GM12892 (cell line): ENCODE measurements at places on chromosomes 6 and 20.

GRCh38 chr6:79869184-79869583 lies 78.2 kb downstream of the ELOVL4 start:
- no peak for DNase-seq

GRCh38 chr6:169163411-169163901 lies 90.2 kb downstream of the THBS2 start:
- DNase-seq = no peak

DNA sequence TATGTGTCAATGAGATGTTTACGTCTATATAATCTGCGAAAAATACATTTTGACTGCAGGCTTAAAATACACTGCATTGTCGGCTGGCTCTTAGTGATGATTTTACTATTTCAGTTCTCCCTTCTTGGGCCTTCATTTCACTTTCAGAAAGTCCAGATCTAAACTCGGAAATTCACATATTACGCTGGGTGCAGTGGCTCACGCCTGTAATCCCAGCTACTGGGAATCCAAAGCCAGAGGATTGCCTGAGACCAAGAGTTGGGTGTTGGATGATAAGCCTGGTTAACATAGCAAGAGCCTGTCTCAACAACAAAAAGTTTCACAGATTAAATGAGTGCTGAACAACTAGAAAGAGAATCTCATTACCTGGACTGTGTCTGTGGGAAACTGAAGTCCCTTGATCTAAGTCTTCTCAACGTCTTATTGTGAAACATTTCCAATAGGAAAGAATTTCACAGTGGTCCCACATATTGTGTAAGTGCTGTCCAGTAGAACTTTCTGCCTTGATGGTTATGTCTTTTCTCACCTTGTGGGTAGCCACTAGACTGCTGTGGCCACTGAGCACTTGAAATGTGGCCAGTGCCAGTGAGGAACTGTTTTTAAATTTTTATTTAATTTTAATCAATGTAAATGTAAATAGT lies 1.9 kb downstream of the GINM1 start:
- no peak for DNase-seq

DNA sequence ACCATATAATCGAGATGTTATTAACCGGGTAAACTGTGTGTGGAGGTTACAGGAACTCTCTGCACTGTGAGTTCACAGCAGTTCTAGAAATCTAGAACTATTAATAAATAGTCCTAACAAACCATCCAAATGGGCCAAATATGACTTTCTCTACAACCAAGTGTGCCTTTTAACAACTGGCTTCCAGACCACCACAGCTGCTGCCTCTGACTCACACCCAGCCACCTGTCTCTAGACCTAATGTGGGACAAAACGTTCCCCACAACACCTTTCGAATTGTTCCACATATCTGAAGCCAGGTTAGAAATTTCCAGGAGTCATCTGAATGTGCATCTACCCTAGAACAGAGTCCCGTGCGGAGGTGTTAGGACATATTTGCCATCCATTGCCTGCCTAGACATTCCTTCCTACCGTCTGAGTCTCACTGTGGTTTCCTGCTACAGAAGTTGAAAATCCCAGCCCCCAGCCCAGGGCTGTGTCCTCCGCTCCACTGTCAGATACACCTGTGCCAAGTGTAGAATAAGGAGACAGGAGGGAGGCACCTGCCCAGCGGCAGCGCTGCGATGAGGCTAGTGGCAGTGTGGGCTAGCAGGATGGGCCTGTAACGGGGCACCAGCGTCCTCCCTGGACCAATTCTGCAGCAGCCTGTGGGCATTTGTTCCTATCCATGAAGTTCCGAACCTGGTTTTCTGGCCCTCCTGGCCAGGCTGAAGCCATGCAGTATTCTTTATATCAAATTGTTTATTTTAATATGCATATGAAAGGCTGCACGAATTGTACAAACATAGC lies 28.5 kb upstream of the MAP3K4 start:
- DNase-seq = no peak

DNA sequence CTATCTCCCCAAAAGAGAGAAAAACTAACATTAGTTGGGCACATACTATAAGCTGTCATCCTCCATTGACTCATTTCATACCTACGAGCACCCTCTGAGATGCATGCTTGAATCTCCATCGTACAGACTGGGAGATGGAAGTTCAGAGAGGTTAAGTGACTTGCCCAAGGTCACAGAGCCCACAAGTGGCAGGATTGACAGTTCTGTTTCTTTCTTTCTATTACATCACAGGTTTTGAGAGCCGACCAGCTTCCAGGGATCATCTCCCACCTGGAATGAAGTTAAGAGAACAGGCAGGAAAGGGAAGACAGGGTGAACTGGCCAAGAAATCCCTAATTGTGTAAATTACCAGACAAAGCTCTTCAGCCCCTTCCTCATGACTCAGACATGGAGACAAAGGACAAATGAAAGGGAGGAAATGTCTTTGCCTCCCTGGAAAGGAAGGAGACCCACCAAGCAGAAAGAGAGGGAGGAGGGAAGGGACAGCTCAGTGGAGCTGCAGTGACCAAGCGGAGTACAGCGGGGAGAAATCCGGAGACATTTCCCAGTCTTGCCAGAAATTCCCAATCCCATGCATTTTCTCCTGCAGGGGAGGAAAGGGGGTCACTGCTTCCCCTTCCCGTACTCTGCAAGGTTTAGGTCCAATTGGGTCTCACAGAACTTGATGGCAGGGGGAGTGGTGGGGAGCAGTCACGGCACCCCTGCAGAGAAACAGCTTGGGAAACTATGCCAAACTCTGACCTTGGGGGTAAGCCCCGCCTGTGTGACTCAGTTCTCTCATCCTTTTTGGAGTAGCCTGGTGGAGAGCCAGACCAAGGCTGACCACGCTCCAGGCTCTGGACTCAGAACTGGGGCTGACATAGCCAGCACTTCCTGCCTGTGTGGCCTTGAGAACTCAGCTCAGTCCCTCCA lies 154.3 kb downstream of the ANKRD60 start:
- DNase-seq = no peak

- no peak for DNase-seq
These were observed 96.3 kb downstream of the SPTLC3 start for GRCh38 chr20:13105039-13105438.

DNA sequence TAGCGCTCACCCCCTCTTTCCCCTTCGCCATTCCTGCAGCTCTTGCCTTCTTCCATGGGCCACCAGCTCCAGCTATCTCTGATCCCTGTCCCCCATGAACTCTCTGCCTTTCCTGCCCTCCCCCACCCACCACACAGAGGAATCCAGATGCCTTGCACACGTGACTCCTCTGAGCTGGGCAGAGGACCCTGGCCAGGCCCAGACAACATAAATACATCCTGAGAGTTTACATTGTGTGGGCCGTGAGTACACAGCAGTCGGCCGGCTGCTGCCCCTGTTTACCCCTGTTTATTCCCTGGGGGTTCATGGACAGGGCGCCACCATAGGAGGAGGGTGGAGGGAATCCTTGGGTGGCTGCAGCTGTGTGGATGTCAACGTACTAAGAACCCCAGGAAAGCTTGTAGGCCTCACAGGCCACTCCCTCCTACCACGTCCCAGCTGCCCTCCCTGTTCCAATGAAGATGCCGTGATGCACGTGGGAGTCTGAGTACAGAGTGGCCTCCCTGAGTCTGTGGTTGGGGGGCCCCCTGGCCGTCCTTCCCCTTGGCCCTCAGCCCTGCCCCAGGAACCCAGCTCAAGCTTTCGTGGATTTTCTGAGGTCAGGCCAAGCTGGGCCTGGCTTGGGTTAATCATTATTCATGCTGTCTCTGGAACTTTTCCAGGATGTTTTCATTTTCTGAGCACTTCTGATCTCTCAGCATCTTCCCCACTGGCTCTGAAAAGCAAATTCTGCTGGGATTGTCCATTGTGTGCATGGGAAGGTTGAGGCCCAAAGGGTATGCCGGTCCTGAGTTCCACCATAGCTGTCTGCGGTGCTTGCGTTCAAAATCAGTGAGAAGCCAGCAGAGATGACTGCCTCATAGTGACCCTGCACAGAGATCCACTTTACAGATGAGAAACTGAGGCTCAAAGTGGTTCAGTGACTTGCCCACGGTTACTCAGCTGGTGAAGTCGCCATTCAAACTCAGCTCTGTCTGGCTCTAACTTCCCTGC lies 136.3 kb downstream of the MRPL14 start:
- DNase-seq = no peak

GRCh38 chr6:131257104-131257503 lies 121.8 kb downstream of the AKAP7 start:
- DNase-seq = no peak

DNA sequence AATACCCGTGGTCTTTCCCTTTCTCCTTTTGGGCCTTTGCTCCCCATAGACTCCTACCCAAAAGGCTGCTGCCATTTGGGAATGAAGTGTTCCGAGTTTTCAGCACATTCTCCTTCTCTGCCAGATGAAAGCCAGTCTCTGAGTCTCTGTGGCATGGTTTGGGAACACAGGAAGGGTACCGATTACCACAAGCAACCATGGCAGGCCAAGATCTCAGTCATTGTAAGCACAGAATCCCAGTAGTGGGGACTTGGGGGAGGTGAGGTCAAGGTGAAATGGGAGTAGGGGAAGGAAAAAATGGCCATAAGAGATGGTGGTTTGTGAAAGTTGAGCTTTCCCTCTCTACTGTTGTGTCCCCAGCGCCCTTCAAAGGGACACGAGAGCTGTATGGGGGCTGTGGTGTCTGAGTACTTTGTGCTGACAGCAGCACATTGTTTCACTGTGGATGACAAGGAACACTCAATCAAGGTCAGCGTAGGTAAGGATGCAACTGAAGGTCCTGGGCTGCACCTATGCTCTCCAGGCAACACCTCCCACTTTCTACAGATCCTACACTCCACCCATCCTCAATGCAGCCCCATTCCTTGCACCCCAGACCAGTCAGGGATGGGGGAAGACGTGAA lies 4.1 kb downstream of the CFB start:
- DNase-seq = no peak

- no peak for DNase-seq
These were observed 6.5 kb upstream of the LY6G5C start for GRCh38 chr6:31687321-31687720.

DNA sequence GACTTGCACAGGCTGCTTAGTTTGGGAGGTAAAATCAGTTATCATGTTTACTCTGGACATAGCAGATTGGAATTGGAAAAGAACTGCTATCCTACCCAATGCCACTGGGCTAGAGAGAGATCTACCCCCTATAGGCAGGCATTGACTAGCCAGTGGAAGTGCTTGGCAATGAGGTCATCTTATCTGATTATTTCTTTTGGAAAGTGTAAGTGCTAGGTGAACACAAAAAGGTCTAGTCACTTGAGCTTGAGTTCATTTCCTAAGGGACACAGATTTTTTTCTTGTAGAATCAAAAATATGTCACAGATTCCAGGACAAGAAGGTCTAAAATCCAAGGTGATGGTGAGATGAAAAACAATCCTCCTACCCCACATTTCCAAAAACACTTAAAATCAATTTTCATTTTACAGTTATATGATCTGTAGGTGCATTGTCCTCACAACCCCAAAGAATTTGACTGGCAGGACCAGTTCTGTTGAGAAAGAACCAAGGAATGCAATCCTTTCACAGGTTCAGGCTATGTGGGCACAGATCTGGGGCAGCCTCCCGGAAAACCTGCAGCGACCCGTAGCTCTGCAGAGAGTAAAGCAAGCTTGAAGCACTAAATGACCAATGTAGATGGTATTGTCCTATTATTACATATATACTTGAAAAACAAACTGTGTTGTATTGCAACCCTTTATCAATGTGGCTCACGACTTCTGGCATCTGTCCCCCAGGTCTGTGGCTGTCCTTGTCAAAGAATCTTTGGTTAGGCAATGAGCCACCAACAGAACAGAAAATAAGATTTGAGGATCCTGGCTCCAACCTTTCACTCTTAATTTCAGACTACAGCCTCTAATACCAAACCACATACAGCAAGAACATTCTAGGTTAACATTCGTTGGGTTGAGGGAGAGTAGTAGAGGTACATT lies 67.3 kb upstream of the ADTRP start:
- no peak for DNase-seq

- no peak for DNase-seq
These were observed 196.0 kb downstream of the MYLK4 start for GRCh38 chr6:2554651-2555260.

DNA sequence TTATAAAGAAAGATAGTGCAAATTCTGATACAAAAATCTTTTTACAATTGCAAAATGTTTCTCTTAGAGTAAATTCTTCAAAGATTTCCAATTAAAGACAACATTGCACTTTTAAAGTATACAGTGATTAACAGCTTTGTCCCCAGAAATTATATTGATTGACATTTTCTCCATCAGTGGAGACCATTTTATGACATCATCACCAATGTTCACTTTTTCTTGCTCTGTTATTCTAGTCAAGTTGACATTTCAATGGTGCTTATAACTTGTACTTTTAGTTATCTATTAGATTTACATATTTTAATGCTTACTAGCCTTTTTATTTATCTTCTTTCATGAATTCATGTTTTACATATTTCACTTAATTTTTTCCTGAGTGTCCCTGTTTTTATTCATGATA lies 524.8 kb downstream of the HAO1 start:
- DNase-seq = no peak

DNA sequence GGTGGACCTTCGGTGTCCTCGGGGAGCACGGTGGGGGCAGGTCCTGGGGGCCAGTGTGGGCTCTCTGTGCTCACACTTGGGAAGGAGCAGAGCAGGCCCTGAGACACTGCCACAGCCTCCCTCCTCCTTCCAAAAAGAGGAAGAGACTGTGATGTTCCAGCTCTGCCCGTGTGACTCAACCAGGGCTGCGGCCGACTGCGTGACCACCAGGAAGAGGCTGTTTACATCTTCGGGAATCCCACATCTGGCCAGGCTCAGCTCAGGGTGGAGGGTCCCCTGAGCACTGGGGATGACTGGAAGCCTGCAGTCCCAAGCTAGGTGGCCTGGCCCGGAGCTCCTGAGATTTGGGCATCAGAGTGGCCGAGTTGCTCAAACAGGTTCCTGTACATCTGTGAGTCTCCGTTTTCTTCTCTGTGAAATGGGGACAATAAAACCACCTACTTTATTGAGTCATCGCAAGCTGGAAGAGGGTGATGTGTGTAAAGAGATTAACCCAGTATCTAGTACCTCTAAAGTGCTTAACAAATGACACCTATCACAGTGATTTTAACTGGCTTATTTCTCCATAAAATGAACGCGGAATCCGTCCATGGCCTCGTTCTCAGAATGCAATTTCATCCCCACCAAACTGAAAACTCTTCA lies 242.1 kb downstream of the DLL1 start:
- DNase-seq = no peak

DNA sequence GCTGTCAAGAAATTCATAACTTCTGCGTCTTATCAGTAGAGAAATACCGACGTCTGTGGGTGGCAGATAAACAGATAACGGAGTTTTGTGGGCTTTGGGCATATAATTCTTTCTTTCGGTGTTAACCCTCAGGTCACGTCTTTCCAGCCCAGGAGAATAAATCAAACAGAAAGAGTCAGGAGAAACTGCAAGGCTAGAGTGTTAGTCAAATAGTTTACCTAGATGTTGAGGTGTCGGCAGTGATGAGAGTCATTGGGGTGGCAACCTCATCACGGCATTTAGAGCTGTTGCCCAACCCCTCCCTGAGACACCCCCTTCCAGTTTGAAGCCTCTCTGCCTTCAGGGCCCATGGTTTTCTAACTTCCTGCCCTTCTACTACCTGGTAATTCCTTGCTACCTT lies 49.5 kb downstream of the ADTRP start:
- no peak for DNase-seq

DNA sequence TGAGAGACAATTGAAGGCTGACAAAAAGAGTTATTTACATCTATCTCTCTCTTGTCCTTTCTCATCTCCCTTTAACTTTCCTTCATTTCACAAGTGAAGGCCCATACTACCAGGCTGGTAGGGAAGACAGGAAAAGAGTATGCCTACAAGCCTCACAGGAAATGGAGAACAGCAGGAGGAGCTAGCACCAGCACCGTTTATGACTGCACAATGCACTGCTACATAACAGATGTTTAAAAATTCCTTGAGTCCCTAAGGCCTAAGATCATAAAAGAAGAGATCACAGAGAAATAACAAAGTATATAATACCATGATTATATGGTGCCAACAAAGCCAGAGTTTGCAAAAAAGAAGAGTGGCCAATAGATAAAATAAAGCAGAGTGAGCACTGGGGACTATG lies 194.8 kb downstream of the UNC5CL start:
- DNase-seq = no peak
